SK-MEL-5 (cell line): ENCODE measurements at places on chromosomes 4 and X.

- no peak for DNase-seq
These were observed 19.8 kb upstream of the HSFX4 start for GRCh38 chrX:149909324-149910177.

DNA sequence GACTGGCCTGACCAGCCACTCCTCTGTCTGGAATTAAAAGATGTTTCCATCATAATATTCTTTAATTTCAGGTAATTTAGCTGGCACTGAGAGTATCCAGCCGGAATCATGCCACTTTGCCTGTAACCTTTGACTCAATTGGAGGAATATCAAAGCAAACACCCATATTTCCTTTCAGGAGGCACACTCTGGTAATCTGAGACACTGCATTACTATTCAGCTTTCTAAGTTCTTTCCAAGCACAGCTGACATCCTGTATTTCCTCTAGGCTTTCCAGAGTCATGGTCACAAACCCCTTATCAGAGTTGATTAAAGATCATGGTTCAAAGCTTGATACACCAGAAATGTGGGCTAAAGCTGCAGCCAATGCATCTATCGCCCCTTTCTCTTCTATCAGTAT lies 29.3 kb downstream of the INTS12 start:
- DNase-seq, result no peak

GRCh38 chr4:172726001-172726423 lies 442.6 kb upstream of the GALNT7 start:
- no peak for DNase-seq

DNA sequence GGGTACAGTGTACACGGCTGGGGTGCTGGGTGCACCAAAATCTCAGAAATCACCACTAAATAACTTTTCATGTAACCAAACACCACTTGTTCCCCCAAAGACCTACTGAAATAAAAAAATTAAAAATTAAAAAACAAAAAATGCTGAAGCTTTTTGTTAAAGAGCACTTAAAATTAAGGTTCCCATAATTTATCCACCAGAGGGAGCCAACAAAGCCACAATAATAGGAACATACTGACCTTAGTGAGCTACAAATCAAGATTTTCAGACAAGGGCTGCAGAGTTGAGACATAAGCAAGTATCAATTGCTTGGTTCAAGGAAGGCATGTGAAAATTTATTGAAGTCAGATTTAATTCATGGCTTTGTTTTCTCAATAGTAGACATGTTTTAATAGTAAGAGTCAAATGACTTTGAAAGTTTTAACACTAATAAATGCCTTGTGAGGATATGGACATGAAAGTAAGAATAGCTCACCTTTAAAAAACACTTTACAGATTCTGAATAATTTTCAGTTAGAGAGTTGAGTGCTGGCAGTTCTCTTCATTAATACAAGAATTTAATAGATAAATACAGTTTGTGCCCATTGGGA lies 43.0 kb upstream of the SCOC start:
- DNase-seq, result peak; percentile 45

- DNase-seq, result no peak
These were observed 16.8 kb downstream of the BANK1 start for GRCh38 chr4:101807351-101807750.

GRCh38 chr4:184885602-184886001 lies 59.8 kb upstream of the ACSL1 start:
- DNase-seq, result no peak

GRCh38 chr4:163042306-163042705 lies 124.4 kb downstream of the NAF1 start:
- DNase-seq, result no peak

DNA sequence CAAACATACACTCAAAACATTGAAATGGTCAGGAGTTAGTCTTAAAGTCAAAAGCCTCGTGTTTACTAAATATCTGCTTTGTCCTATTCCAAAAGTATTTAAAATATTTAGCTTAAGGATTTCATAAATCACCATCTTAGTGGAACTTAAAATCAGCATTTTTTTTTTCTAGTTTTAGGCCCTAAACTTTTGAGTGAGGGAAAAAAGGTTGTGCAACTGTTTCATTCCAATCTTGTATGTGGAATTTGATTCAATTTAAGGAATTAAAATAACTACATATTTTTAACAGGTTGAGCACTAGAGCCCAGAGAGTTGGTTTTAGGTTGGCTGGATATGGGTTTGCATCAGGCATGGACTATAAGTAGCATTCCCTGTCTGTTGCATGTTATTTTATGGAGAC lies 35.7 kb upstream of the ANK2 start:
- no peak for DNase-seq

GRCh38 chr4:33998291-33998690 lies 2246.0 kb downstream of the ARAP2 start:
- DNase-seq, result no peak

GRCh38 chrX:48531358-48531959 lies 8.1 kb upstream of the TBC1D25 start:
- DNase-seq, result peak; percentile 13

- DNase-seq, result peak; percentile 71
These were observed 82.4 kb upstream of the MTM1 start for GRCh38 chrX:150486011-150486410.

- no peak for DNase-seq
These were observed 6.6 kb upstream of the FGF5 start for GRCh38 chr4:80259817-80260216.

- no peak for DNase-seq
These were observed 136.1 kb downstream of the MID1IP1 start for GRCh38 chrX:38937400-38937799.

DNA sequence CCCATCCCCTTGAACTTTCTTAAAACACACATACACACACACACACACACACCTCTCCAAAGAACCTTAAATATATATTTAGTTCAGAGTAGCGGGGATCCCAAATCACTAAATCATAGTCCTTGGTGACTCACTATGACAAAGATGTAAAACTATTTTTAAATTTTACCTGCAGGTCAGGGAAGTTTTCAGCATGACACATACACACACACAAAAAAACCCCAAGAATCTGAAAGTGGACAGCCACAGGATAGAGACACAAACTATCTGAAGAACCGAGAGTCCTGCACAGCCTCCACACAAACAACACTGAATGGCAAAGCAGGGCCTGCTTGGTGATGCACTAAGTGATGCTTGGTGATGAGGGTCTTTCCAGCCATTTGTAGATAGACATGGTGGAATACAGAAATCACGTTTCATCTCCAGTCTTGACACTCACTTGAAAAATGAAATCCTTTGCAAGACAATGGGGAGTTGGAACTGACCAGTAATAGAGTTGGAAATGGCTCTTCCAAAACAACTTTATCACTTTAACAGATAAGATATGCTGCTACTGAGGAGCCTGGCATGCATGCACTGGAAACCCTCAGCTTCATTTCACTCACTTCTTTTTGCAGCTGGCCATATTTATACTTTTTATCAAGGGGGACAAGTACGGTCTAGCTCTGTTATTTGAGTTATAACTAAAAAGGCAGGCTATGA lies 307.3 kb downstream of the RAPGEF2 start:
- DNase-seq, result no peak

DNA sequence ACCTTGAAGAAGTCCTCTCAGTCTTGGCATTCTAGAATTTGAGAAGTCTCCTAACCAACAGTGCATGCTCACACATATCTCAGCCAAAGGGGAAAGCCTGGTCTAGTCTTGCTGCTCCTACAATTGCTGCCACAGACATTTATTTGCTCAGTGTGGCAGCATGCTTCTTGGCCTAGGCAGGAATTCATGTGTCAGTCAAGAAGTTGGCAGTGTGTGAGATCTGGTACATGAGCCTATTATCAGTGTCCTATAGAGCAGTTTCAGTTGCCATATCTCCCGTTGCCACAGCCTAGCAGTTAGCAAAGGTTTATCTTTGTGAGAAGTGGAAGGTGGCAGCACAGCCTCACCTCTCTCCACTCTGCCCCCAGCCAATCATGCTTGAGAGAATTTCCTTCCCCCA lies 176.9 kb upstream of the ARHGEF9 start:
- no peak for DNase-seq

DNA sequence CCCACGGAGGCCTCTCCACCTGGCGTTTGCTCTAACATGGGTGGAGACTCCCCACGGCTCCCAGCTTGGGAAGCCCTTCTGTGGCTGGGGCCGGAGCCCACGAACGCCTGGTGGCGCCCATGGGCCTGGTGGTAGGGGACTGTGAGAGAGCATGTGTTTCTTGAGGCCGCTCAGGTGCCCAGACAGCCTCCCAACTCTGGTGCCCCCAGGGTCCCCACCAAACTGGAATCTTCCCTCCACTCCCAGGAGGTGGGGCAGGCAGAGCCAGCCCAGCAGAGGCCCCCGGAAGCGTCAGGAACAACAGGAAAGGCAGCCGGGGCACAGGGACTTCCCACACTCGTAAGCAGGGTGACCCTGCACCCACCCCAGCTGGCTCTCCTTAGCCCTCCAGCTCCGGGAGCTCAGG lies 33.3 kb upstream of the FGFR3 start:
- no peak for DNase-seq

DNA sequence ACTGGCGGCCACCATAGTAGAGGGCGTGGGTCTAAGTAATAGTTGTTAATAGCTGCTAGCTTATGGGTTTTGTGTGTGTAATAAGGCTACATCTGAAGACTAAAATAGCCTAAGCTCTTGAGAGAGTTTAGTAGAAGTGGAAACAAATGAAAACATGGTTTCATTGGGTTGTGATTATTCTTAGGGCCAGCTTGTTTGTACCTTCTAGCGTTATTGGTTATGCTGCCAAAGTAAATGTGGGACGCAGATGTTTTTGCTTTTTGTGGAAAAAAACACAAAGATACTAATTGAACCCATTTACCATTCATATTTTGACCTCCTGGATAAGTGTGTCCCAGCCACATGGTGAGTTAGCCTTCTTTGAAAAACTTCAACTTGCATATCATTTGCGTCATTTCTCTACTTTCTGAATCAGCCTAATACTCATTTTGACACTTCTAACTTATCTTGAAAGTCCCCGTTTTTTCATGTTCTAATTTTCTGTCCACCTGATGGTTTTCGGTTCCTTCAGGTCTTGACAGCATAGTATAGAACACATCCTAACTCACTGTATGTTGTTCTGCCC lies 305.3 kb downstream of the FRMPD4 start:
- DNase-seq, result no peak

DNA sequence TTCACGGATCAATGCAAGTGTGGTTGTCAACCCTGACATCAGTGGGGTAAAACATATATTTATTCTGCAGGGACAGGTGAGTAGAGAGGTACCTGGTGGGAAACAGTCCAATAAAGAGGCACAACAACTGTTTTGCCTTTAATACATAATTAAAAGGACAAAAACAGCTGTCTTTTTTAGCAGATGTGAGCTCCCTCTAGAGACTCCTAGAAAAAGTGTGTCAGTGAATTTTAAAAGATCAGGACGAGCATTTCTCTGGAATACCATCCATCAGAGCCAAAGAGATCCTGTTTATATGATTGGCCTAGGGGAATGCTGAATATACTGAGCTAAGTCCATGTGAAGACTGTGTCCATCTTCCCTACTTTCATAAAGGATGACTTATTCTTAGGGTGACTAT lies 58.3 kb downstream of the TMEM144 start:
- DNase-seq, result no peak

DNA sequence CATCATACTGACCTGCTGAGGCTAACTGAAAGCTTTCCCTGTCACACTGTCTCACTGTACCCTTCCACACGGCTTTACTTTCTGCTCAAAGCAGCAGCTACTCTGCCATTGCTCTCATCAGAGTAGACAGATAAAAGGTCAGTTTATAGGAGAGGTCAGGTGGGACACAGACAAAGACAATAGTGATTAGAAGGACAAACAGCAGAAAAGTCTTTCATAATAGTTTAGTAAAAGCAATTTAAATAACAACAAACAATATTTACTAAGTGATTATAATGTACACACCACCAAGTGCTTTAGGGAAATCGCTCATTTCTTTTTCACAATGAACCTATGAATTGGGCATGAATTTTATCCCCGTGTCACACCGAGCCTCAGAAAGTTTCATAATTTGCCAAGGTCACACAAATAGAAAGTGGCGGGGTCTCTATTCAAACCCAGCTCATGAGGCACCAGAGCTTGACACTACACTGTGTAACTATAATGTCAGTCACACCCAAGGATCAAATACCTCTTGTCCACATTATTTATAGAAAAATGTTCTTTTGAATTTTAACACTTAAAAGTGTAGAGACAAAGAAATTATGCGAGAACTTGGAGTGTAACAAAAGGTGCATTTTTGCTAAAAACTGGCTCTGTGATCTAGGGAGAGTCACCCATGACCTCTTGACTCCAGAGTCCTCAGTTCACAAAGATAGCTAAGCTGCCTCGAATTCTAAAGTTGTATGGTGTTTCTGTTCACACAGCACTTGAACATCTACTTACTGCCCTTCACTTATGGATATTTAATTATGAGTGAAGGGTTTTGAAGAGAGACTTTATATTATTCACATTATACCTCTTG lies 24.5 kb upstream of the SORBS2 start:
- no peak for DNase-seq

DNA sequence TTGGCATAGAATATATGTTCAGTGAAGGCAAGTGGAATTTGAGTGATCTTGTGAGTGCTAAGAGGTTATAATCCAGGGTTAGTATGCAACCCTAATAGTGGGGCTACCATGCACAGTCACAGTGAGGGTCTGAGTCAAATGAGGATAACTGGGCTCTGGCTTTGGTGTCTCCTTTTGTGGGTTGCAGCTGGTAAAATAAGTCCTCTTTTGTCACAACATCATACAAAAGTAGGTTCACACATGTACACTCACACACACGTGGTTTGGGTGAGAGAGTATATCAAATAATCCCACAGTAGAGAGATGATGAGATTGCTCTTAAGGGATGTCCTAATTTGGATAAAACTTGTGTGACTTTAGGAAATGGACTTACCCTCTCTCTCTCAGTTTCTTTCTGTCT lies 79.6 kb upstream of the EOLA2 start:
- DNase-seq, result no peak

DNA sequence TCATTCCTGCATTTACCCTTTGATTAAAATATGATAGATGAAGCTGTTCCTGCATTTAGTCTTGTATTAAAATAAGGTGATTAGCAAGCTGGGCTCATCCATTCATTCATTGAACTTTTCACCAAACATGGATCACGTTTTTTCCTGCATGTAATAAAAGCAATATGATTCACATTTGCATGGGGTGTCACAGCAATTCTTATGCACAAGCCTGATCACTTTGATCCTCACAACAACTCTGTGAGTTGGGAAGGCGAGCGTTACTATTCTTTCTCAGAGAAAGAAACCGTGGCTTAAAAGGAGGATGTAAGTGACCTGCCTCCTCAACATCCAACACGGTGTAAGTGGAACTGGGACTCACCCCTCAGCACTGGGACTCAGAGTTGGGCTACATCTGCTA lies 20.0 kb downstream of the CHRNA9 start:
- DNase-seq, result no peak

- DNase-seq, result no peak
These were observed 151.0 kb downstream of the ANTXR2 start for GRCh38 chr4:79922011-79922410.
